ENCODE measurements at places on chromosomes 7 and 10.

GRCh38 chr10:4170633-4171314, 385.8 kb upstream of the KLF6 start:
- DNase-seq, result no peak

DNA sequence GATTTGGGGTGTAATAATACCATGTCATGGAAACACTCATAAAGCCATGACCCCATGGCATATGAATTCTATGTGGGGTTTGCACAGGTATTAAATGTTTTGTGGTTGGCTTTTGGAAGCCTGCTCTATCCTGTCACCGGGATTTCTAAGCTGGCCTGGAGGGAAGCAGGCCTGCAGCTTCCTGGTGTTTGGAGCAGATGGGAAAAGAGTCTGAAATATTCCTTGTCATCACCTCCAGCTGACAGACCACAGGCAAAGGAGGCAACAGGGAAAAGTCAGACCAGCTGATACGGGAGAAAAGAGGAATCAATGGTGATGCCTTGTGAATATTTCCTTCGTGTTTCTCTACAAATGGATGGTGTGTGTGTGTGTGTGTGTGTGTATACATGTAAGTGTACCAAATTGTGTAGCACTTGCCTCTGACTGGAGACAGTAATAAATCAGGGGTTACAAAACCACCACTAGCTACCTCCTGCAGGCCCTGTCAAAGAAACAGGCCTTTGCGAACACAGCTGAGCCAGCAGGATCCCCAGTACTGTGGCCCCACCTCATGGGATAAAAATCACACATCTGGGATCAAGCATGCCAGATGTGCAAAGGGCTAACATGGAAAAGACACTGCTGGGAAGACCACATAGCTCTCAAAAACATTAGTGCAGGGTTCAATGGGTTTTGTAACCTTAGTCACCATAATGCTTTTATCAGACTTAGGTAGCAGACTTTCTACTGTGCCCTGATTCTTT, 120.8 kb upstream of the HPS1 start:
- DNase-seq, result no peak

- peak; percentile 36 for DNase-seq
These were observed at the start of gene RET for GRCh38 chr10:43076876-43077420. Gene RET (plus strand): TSS chr10:43077069. CDS start chr10:43077259, 190 bp downstream.

- DNase-seq, result no peak
These were observed 286.8 kb downstream of the PARD3 start for GRCh38 chr10:34528320-34528719.

- peak; percentile 71 for DNase-seq
These were observed 8.6 kb upstream of the CRYGN start for GRCh38 chr7:151448261-151449252.

- DNase-seq, result no peak
These were observed 254.4 kb upstream of the KLF14 start for GRCh38 chr7:130988443-130988842.

GRCh38 chr10:33559105-33559504, 224.6 kb upstream of the NRP1 start:
- no peak for DNase-seq

DNA sequence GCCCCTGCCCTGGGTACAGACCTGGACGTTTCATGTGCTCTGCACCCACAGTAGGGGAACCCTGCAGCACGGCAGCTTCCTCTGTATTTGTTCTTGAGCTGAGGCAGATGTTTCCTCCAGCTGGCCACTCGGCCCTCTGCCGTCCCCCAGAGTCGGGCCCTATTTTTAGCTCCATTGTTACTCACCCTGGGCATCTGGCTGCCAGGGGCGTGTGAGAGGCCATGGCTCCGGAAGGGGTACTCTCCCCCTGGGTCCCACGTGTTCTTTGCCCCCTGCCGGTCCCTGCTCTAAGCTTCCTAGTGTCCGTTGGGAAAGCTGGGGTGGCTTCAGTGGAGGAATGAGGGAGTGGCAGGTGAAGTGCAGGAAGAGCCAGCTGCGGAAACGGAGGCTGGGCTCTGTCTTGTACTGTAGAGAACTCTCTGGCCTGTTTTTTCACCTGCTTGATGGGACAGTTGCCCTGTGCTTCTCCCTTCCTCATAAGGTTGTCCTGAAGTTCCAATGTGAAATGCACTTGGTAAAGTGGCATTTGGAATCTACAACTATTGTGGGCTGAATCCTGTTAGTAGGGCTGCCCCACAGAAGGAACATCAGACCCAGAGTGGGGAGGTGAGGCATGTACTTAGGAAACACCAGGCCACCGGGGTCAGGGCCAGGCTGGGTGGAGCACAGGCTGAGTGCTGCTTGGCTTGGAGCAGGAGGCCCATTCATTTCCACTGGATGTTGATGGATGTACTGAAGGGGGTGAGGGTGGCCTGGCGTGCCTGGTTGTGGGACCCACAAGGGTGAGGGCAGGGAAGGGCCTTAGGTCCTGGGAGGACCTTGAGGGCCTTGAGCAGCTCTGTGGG, 30.6 kb downstream of the PALD1 start:
- no peak for DNase-seq

DNA sequence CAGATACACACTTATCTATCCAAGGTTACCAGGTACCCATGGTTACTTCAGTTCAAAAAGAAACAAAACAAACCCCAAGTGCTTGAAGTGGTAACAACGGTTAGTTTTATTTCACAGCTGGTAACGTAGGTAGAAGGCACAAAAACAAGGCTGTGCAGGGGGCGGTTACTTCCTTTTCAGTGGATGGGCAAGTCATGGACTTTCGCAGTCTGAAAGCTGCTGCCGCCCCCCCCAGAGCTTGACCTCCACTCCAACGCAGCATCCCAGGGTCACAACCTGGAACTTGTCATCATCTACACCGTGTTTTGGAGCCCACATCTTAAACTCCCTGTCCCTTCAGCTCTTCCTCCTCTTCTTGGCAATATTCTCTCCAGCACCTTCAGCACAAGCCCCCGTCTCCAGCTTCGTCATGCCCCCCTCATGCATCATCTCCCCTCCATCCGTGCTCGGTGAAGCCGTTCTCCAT, 181.2 kb upstream of the ITGB1 start:
- peak; percentile 90 for DNase-seq

GRCh38 chr10:28331841-28332240, 29.0 kb upstream of the MPP7 start:
- DNase-seq, result no peak

DNA sequence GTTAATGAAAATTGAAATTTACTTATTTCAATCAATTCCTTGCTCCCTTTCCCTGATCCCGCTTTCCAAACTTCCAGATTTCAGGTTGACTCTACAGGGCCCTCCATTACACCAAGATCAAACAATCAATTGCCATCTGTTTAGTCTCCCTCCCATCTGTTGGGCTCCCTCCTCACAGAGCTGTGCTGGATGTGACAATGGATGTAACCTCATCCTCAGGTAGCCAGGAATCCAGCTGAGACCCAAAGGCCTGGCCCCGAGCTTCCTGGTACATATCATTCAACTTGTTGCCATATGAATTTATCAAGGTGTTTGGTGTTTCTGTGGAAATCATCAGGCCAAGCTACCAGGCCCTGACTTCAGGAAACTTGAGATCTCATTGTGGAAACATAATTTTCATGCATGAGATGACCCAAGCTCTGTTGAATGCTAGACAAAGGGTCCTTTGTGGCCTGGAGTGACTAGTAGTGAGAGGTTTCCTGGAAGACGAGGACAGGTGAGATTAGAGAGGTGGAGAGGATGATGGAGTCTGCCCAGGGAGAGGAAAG, 148.6 kb upstream of the PDE1C start:
- DNase-seq, result no peak

DNA sequence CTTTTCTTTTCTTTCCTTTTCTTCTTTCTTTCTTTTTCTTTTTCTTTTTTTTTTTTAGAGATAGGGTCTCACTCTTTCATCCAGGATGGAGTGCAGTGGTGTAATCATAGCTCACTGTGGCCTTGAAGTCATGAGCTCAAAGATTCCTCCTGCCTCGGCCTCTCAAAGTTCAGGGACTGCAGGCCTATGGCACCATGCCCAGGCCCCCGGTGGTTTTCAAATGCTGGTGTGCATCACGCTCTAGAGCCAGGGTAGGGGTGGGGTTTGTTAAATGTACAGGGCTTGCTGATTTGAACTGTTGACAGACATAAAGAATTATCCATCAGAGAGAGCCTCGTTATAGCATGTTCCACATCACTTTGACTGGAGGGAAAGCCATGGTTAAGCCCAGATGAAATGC, 5.8 kb downstream of the MINDY4 start:
- DNase-seq, result no peak

- DNase-seq, result no peak
These were observed 8.7 kb downstream of the STARD3NL start for GRCh38 chr7:38186593-38187314.

GRCh38 chr7:108204281-108204796, 74.2 kb upstream of the LAMB4 start:
- no peak for DNase-seq

DNA sequence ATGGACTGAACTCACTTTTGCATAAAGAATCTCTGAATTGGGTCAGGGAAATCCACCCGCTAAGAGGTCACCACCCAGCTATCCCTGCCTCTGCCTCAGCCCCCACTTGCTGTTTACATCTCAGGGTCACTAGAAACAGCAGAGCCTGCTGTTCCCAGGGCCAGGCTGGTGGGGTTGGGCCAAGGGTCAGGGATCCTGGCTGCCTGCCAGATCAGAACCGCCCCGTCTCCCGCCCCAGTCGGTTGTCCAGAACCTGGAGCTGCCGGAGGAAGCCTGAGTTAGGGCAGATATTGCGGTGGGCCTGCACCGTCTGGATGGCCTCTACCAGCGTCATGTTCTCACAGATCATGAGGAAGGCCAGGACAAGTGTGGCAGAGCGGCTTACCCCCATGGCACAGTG, 17.0 kb upstream of the SAMD8 start:
- DNase-seq, result no peak

DNA sequence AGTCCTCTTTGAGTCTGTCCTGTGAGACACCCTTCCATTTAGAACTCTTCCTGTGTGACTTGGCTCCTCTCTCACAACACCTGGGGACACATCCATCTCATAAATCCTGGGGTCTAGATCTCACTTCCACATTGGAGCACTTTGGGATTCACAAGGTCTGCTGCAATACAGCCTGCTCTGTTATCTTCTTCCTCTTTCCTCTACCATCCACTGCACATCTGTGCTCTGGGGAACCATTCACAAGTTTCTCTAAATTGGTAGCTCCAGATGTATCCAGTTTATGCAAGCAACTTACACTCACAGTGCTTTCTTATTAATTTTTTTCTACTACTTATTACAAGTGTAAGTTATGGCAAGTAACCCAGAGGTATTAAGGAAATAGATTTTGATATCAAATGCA, 5.5 kb upstream of the FIGNL1 start:
- no peak for DNase-seq

GRCh38 chr10:44426247-44427034, 41.5 kb upstream of the CXCL12 start:
- no peak for DNase-seq

All from activated CD4-positive, alpha-beta T cell treated with anti-CD3 and anti-CD28 coated beads, Interleukin-2, amount 50 U/mL, for 16 hours (primary cell).